ENCODE measurements at places on chromosomes 6 and 20. TPM values are rescaled to one million over a fixed set of nuclear protein-coding genes. Genes with fewer than 3 reads are reported as not detected.

- DNase-seq: no peak
- H3K27ac ChIP-seq: peak overlapping the region; percentile 13
- peaks cover 7% of the 10 kb centered on the region for H3K4me1 ChIP-seq
- no peaks in the 10 kb centered on the region for H3K36me3 ChIP-seq
- no peaks in the 10 kb centered on the region for H3K27me3 ChIP-seq
- no peak overlapping the region for H3K4me3 ChIP-seq
These were observed 216.0 kb downstream of the GJA1 start for GRCh38 chr6:121651420-121651819.

GRCh38 chr20:64229507-64230061 lies 26.0 kb upstream of the PCMTD2 start:
- peak; percentile 19 for DNase-seq
- H3K36me3 ChIP-seq: no peaks in the 10 kb centered on the region
- peaks cover under 1% of the 10 kb centered on the region for H3K4me1 ChIP-seq
- no peaks in the 10 kb centered on the region for H3K27me3 ChIP-seq
- H3K4me3 ChIP-seq: no peak overlapping the region

Gene SRMS
- not detected for total RNA-seq

Gene ADGB
- 6.2 TPM for total RNA-seq

Gene MOG
- total RNA-seq: not detected

Gene PTK6
- 4.2 TPM for total RNA-seq

Data from lower lobe of right lung (tissue), 2 donors.